ENCODE measurements at places on chromosomes 7 and 10. TPM values are rescaled to one million over a fixed set of nuclear protein-coding genes. Genes with fewer than 3 reads are reported as not detected.

The ELOVL3 gene
- not detected for polyA plus RNA-seq

The CYP3A4 gene
- not detected for polyA plus RNA-seq

GRCh38 chr7:143455942-143456341 is 12.7 kb downstream of the TAS2R60 start:
- DNase-seq: no peak
- peaks cover 13% of the 10 kb centered on the region for H3K27me3 ChIP-seq
- H3K36me3 ChIP-seq: no peaks in the 10 kb centered on the region
- no peak overlapping the region for H3K4me3 ChIP-seq
- no peak overlapping the region for H3K27ac ChIP-seq

The OR6V1 gene
- not detected for polyA plus RNA-seq

All from naive B cell (primary cell).